Activated T-cell treated with anti-CD3 and anti-CD28 coated beads for 48 hours (primary cell): ENCODE measurements at places on chromosomes 2 and 18.

DNA sequence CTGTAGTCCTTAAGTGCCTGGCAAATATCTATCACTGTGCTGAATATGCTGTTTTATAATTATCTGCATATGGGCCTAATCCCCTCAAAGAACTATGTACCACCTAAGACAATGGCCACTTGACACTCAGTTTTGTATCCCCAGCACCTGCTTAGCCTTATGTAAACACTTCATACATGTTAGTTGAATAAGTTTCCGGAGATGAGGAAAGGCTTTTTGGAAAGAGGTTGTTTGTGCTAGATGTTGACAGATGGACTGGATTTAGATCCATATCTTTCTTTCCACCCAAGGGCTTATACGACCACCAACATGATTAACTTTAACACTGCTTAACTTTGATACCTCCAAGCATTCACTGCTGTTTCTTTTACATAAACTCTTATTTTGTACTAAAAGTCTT lies 63.3 kb downstream of the FAM228A start:
- DNase-seq: no peak

DNA sequence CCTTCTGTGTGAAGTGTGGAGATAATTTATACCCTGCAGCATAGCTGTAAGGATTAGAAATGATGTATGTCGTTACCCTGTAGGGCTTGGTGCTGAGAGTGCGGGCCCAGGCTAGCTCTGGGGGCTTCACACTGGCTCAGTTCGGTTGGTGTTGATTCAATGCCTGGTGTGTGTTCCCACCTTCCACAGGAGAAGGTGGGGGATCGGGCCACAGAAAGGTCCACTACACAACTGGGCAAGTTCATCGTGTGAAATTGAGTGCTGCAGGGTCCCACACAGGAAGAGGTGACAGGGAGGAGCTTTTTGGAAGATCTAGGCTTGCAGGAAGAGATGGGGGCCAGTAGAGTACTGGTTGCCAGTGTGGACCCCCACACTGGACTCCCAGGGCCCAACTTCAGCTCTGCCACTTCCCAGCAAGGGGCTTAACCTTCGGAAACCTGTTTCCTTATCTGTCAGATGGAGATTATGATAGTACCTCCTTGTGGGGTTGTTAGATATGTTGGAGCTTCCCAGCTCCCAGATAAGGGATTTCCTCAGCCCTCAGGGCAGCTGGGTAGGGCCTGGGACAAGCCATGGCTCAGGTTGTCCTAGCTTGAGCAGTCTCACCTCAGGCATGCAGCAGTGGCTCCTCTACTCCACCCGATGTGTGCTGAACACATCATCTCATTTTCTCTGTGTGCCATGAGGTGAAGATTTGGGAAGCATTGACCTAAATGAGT lies 71.5 kb downstream of the TMEM247 start:
- DNase-seq: no peak

DNA sequence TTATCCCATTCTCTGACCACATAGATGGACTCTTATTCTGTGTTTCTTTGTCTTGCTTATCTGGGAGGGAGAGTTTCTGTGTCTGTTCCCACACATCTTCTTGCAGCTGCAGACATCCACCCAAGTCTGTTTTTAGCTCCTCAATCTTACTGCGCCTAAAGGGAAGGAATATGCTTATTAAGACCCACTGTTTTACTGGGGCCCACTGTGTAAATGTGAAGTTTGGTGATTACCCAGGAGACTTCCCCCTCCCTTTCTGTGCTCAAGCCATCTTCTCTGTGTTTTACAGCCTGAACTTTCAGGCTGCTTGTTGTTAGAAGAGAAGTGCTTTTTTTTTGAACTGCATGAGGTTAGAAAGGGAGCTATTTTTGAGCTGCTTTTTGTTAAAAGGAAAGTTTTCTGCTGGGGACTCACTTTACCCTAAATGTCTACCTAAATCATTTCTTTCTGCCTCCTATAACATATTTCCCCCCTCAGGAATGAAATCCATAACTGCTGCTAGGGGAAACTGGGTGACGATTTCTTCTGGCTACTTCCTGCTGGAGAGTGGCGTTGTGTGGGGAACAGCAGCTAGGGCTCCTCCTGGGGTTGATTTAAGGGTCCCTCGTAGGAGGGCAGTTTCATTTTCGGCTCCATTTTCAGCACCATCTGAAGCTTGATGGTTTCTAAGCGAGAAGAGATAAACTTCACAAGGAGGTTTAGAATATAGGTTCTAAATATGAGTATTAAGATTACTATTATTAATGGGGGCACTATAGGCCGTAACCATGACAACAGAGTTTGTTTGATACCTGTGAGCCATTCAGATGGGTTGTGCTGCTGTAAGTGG lies 39.5 kb upstream of the GMCL1 start:
- no peak for DNase-seq

DNA sequence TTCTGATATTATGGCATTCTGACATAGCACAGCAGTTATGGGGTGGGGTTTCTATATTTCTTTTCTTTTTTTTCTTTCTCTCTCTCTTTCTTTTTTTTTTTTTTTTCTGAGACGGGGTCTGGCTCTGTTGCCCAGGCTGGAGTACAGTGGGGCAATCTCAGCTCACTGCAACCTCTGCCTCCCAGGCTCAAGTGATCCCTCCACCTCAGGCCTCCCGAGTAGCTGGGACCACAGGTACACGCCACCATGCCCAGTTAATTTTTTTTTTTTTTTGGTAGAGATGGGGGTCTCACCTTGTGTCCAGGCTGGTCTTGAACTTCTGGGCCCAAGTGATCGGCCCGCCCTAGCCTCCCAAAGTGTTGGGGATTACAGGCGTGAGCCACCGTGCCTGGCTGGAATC lies 7.5 kb upstream of the FAM98A start:
- no peak for DNase-seq

DNA sequence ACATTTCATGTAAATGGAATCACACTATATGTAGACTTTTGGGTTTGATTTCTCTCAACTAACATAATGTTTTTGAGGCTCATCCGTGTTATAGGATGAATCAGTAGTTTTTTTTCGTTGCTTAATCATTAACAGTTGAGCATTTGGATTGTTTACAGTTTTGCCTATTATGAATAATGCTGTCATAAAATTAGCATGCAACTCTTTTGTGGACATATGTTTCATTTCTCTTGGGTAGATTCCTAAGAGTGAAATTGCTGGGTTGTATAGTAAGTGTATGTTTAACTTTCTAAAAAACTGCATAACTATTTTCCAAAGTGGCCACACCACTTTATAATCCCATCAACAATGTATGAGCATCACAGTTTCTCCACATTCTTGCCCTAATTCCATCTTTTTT lies 7.7 kb upstream of the RHBDD1 start:
- DNase-seq: no peak

DNA sequence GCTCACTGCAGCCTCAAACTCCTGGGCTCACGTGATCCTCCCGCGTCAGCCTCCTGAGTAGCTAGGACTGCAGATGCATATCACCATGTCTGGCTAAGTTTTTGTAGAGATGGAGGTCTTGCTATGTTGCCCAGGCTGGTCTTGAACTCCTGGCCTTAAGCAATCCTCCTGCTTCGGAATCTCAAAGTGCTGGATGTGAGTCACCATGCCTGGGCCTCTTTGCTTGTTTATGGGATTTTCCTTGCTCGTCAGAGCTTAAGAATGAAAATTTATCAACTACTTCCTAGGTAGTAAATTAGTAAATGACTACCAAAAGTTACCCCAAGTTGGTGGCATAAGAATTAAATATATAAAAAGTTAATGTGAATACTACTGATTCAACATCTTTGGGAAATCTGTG lies 51.0 kb downstream of the ACTR3 start:
- no peak for DNase-seq

- no peak for DNase-seq
These were observed 794 bp downstream of the GKN2 start for GRCh38 chr2:68951899-68952298.

- no peak for DNase-seq
These were observed 53.2 kb downstream of the PHLPP1 start for GRCh38 chr18:62768558-62768943.

DNA sequence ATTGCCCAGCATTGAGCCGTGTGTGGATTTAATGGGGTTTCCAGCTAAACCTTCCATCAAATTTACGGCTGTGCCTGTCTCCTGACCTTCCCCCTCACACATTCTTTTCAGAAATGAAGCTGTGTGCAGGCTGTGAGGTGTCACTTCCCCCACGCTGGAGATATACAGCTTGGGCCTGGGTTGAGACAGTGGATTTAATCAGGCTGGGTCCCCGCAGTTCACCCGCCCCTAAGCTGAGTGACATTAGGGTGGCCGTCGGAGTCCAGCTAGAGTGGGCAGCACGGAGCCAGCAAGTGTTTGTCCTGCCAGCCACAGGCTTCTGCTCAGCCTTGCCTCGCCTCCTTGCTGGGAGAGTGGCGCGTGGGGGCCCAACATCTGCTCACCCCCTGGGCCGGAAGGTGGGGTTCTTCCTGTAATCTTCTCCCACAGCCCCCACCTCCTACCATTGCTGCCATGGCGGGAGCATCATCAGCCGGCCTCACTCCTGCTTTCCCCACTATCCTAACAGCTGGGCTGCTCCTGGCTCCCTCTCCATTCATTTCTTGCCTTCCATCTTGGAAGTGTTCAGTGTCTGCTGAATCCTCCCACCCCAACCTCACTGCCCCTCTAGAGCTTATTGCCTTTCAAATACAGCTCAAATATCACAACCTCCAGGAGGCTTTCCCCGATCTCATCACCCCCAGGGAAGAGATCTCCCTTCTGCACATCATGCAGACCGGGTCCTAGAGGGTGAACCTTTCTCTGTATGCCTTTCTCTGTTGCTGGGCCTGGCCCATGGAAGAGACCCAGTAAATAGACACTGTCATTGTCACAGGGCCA lies 149.0 kb downstream of the GLI2 start:
- no peak for DNase-seq

GRCh38 chr2:68251855-68252399 lies 405 bp downstream of the PPP3R1 start:
- DNase-seq: peak; percentile 22

- DNase-seq: no peak
These were observed 38.1 kb downstream of the TMEM37 start for GRCh38 chr2:119469661-119470297.

GRCh38 chr2:240478346-240479110 lies 43.1 kb downstream of the GPC1 start:
- no peak for DNase-seq

DNA sequence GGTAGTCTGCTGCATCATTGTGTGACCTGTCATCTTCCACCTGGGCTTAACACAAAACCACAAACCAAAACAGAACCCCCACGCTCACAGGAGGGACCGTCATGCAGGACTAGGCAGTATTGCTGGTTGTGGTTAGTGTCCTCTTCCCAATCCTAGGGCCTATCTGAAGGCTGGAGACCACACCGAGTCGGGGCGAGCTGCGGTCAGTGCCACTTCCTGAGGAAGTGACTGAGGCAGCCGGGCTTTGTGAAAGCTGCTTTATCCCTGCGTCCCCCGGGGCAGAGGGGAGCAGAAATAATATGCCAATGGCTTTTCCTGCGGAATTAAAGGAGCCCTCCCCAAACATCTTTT lies 22.9 kb downstream of the ZNF532 start:
- peak; percentile 24 for DNase-seq

- no peak for DNase-seq
These were observed 3.1 kb downstream of the SLC5A7 start for GRCh38 chr2:107989445-107989844.

GRCh38 chr2:96775160-96775559 lies 14.5 kb downstream of the CNNM4 start:
- DNase-seq: no peak

DNA sequence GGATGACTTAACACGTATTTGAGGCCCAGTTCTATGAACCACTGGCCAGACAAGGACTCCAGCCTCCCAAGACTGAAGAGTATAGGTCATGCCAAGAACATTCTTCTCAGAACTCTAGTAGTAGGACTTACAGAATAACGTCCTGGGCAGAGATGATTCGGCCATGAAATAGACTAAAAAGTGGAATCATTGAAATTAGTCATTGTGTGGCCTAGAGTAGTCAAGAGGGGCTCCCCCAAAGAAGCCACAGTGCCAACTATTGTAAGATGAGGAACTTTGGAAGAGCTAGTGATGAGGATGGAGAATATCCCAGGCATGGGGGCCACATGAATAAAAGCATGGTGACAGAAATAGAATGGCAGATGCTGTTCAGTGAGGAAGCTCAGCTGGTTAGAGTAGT lies 101.1 kb downstream of the TRIB2 start:
- no peak for DNase-seq

DNA sequence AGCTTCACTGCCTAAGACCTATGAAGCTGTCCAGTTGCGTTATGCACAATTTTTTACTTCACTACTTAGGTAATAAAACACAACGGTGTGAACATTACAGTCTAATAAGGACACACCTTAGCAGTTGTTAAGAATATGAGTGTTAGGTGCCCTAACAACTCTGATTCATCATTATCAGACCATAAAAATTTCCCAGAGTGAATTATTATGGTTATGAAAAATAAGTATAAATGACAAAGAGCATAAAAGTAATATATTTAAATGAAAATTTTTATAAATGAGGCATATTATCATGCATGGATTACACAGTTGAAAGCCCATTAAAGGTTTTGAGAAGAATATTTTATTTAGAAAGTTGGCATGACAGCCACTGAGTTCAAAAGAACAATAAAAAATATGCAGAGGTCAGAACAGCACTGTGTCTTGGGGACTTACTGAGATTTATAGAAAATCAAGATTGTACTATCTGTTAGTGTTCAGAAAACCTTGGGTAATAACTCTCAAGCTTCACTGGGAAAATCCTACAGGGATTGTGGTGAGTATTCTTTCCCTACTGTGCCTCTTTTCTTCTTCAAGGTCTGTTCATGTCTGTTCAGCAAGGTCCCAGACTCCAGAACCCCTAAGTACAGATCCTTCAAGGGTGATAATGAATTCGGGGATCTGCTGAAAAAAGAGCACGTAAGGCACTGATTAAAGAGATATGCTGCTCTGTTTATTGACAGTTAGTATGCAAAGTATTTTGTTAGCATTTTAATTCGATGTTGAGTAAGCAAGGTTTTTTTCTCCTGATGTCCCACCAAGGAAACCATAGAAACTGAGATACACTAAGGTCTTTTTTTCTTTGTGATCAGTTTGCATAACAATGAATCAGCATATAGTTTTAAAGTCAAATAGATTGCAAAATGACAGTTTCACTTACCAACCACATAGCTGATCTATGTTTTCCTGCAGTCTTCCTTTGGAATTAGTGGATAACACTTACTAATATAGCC lies 250.0 kb downstream of the DSEL start:
- no peak for DNase-seq

- DNase-seq: no peak
These were observed 160.0 kb downstream of the EIPR1 start for GRCh38 chr2:3217646-3218045.

DNA sequence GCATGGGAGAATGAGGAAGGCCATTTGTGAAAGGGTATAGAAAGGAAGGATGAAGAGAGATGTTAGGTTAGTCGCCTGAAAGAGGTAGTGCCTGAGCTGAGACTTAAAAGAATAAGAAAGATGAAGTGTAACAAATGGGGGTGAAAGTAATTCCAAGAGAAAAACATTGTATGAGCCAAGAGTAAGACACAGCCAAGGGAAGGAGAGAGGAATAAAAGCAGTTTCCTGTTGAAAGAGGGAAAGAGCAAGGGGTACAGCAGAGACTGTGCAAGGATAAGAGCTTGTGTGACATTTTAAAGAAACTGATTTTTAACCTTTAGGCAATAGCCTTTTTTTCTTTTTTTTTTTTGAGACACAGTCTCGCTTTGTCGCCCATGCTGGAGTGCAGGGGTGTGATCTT lies 4.8 kb upstream of the RBBP8 start:
- DNase-seq: no peak
